ENCODE measurements at places on chromosomes 13 and 19. TPM values are rescaled to one million over a fixed set of nuclear protein-coding genes. Genes with fewer than 3 reads are reported as not detected.

PTH2 gene
- not detected for total RNA-seq

ZNF274 gene
- total RNA-seq: 36.2 TPM

FUT1 gene
- not detected for total RNA-seq

HSD17B14 gene
- total RNA-seq: 1.8 TPM

COLGALT1 gene
- 57.2 TPM for total RNA-seq

RABAC1 gene
- 167 TPM for total RNA-seq

IGFL2 gene
- total RNA-seq: not detected

GPC6 gene
- not detected for total RNA-seq

SHANK1 gene
- 10.7 TPM for total RNA-seq

ZBTB32 gene
- total RNA-seq: not detected

PDE4C gene
- total RNA-seq: 1.4 TPM

C19orf67 gene
- 1.4 TPM for total RNA-seq

SHISA7 gene
- not detected for total RNA-seq

CCDC70 gene
- total RNA-seq: not detected

GRCh38 chr19:46925548-46925950, 64.8 kb downstream of the ARHGAP35 start:
- DNase-seq: no peak

- DNase-seq: no peak
Observed at GRCh38 chr13:106497079-106497478, 38.4 kb downstream of the EFNB2 start.

GRCh38 chr13:34216256-34216655, 398.3 kb downstream of the RFC3 start:
- DNase-seq: no peak

- DNase-seq: no peak
Observed at GRCh38 chr13:114303700-114304327, 10.5 kb upstream of the CHAMP1 start.

- no peak for DNase-seq
Observed at GRCh38 chr13:60230593-60230992, 66.9 kb upstream of the DIAPH3 start.

DNA sequence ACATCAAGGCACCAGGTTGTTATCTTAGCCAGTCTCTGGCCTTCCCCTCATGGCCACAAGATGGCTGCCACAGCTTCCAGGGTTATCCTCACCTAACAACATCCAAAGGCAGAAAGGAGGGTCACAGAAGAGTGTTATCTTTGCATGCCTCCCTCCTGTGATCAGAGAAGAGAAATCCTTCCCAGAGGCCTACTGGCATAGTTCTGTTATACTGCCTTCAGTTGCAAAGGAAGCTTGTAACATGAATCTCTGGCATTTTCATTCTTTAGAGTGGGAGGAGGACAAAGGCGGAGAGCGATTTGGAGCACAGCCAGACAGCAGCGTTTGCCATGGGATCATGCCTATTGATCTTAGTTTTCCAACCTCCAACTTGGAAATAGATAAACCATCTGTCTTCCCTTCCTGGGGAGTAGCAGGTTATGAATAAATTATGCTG, 135.7 kb downstream of the DNAJC15 start:
- DNase-seq: no peak

DNA sequence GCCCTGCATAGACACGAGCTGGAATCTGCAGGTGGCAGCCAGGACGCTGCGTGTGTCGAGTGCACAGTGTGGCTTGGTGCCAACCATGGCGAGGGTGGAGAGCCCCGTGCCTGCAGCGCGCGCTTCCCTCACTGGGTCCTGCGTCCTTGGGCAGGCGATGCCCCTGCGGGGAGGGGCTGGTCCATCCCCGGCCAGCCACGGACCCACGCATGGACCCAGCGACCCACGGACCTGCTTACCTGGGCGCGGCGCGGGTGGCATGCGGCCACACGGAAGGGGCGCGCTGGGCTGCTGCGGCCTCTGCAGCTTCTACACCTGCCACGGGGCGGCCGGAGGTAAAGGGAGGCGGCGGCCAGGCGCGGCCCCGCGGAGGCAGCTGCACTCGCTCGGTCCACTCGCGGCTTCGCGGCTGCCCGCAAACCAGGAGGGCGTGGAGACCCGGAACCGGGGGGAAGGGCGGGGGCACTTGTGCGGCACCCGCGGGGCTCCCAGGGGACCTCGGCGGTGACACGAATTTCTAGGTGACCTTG, 569 bp upstream of the MCF2L start:
- DNase-seq: peak; percentile 24

DNA sequence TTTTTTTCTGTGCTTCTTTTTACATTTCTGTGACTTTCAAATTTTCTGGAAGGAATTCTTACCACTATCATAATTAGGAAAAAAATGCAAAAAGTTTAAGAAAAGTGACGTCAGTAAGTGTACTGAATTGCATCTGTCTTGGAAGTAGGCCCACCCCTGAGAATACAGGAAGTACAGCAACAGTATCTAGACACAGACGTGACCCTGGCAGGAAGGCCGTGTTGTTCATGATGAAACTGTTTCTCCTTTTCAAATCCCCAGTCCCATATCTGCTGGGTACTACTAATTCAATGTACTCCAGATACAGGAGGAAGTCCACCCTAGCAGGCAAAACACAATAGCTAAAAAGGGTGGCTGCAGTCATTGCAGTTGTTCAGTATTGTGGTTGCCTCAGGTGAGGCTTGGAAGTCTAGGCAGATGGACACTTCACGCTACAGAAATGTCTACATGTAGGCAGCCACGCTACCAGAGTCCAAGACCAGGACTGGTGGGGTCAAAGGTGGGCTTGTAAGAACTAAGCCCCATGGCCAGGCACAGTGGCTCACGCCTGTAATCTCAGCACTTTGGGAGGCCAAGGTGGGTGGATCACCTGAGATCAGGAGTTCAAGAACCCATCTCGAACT, 49.6 kb upstream of the MED4 start:
- peak; percentile 35 for DNase-seq

DNA sequence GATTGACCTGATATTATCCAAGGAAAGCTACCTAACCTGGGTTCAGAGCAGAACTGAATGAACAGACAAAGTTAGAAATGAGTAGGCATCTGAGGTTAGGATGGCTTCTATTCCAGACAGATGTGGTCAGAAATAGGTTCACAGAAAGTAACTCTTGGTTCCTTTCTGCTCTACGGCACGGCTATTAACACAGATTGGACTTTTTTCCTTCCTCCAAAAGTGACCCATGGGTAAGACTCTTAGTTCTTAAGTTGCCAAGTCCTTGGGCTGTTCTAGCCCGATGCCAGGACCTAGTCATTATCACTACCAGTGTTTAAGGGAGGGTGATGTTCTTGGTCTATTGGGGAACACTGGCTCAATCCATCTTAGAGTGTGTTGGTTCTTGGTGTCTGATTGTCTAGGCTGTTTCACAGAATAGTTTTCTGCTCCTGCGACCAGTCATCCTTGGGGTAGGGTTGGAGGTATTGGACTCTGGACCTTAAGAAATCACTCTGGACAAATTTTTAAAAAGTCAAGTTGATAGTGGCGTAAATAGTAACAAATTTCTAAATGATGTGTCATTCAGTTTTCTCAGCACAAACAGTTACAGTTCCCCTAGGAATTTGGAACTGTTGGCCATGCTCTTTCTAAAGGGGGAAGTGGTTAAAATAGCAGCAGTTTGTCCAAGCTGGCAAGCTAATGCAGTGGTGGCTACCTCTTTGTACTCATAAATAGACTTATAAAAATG, 60.1 kb upstream of the MYCBP2 start:
- DNase-seq: no peak

DNA sequence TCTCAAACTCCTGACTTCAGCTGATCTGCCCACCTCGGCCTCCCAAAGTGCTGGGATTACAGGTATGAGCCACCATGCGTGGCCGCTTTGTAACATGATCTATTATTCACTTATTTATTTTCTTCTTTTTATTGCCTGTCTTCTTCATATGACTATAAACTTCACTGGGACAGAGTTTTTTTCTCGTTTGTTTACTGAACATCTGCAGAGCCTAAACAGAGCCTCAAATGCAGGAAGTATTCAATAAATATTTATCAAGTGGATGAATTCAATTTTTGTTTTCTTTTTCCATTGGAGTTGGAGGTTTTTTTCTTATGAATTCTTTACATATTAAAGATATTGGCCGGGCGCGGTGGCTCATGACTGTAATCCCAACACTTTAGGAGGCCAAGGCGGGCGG, 54.7 kb downstream of the SKA3 start:
- DNase-seq: no peak

DNA sequence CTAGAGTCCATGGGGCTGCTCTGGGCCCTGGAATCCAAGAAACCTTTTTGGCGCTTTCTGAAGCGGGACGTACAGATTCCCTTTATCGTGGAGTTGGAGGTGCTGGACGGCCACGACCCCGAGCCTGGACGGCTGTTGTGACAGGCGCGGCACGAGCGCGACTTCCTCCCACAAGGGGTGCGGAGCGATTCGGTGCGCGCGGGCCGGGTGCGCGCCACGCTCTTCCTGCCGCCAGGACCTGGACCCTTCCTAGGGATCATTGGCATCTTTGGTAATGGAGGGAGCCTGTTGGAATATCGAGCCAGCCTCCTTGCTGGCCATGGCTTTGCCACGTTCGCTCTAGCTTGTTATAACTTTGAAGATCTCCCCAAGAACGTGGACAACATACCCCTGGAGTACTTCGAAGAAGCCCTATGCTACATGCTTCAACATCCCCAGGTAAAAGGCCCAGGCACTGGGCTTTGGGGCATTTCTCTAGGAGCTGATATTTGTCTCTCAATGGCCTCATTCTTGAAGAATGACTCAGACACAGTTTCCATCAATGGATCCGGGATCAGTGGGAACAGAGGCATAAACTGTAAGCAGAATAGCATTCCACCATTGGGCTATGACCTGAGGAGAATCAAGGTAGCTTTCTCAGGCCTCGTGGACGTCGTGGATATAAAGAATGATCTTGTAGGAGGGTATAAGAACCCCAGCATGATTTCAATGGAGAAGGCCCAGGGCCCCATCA, 3.5 kb upstream of the ZFP82 start:
- DNase-seq: no peak

DNA sequence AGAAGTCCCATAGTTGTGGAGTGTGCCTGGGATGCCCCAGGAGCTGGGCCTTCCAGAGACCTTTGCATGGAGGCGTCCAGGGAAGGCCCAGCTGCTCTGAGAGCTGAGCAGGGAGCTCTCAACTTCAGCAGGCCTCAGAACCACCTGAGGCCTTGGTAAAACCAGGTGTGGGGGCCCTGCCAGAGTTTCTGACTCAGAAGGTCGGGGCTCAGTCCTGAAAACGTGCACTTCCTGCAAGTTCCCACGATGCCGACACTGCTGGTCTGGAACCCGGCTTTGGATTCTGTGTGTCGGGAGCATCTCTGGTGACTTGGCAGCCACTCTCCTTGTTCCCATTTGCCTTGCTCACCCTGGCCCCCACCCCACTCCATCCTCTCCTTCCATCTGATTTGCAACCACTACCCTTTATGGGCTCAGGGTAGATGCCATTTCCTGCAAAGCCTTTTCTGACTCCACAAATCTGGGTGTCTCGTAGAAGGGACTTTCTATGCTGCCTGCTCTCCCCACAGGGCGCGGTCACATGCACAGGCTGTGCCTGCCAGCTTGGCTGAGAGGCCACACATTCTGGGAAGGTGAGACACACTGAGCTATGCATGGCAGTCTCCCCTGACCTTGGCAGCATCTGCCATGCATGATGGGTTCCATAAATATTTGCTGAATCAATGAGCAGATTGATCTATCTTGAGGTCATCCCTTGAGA, 244.7 kb downstream of the COL4A1 start:
- no peak for DNase-seq

GRCh38 chr19:45138303-45138751, 22.5 kb downstream of the NKPD1 start:
- peak; percentile 78 for DNase-seq

- DNase-seq: no peak
Observed at GRCh38 chr19:48461651-48461981, 6.2 kb downstream of the KCNJ14 start.

DNA sequence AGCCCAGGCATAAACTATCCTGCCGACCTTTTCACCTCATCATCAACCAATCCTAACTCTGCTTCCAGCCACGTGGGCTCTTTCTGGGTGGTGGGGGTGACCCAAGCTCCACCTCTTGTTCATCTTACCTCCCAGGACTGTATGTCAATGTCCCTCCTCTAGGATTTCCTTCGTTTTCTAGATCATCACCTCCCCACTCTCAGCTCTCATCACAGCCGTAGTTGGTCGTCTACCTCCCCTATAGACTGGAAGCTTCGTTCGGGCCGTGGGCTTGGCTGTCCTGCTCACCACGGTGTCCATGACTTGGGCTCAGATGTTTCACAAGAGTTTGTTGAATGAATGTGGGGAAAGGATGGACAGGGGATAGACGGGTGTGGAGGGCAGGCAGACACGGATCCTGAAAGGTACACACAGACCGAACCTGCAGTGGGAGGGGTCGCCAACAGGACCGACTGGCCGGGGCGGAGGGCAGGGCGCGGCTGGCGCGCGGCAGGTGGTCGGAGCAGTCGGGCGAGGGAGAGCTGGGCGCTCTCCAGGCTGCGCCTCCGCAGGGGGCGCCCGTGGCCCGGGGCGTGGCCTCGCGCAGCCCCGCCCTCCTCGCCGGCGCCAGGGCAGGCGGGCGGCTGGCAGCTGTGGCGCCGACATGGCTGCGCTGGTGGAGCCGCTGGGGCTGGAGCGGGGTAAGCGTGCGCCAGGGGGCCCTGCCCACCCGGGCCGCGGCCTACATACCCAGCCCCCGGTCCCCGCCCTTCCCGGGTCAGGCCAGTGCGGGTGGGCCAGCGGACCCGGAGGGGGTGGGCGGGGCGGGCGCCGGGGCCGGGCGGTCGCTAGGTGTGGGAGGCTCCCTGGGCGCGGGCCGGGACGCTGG, at the start of gene LIN7B:
Gene LIN7B, plus strand, starts transcription at position 609 of the 868 bp plus-strand sequence. Its CDS starts 35 bp downstream, at position 644.
- DNase-seq: peak; percentile 83

DNA sequence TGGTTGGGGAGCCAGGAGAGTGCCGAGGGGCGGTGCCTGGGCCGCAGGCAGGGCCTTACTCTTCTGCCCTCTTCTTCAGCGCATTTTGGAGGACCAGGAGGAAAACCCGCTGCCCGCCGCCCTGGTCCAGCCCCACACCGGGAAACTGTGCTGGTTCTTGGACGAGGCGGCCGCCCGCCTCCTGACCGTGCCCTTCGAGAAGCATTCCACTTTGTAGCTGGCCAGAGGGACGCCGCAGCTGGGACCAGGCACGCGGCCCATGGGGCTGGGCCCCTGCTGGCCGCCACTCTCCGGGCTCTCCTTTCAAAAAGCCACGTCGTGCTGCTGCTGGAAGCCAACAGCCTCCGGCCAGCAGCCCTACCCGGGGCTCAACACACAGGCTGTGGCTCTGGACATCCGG, 9.4 kb downstream of the PGLS start:
- DNase-seq: no peak

- peak; percentile 96 for DNase-seq
Observed at GRCh38 chr19:16118489-16119033, 6.9 kb downstream of the RAB8A start.
